Right renal cortex interstitium (tissue), 3 donors: ENCODE measurements at places on chromosomes 2 and 18.

GRCh38 chr18:79543861-79544385 lies 135.7 kb upstream of the CTDP1 start:
- DNase-seq: no peak

GRCh38 chr18:45938488-45938935 lies 28.6 kb downstream of the EPG5 start:
- no peak for DNase-seq

GRCh38 chr2:85804583-85804982 lies 50.8 kb downstream of the ATOH8 start:
- no peak for DNase-seq

- no peak for DNase-seq
These were observed 117.4 kb downstream of the STPG4 start for GRCh38 chr2:47037678-47038077.

GRCh38 chr2:160301420-160301819 lies 101.3 kb upstream of the ITGB6 start:
- no peak for DNase-seq

DNA sequence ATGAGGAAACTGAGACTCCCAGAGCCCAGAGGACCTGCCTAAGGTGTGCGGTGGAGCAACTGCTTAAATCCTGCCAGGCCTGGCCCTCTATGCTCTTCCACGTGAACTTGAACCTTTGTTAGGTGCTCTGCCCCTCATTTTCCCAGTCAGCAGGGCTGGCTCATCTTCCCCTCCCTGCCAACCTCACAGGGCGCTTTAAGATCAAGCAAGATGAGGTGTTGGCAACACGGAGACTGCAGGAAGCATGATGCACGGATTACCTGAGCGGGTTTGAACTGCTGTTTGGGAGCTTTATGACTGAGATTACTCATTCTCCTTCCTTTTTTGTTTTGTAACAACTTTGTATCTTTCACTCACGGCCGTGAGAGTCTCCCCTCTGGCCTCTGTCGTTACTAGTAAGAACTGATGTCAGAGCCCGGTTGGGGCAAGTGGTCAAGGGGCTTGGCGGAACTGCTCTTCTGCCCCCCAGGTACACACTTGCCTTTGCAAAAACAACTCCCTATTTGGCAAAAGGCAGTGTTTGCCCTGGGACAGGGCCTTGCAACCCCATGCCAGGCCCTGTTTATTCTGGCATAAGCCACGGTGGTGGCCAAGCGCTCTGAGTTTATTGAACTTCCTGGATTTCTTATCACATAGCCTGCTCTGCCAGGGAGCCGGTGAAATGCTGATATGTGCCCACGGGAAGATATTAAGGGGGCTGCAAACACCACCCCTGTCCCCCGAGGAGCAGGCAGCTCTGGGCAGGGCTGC lies 127.8 kb downstream of the INHBB start:
- DNase-seq: no peak

DNA sequence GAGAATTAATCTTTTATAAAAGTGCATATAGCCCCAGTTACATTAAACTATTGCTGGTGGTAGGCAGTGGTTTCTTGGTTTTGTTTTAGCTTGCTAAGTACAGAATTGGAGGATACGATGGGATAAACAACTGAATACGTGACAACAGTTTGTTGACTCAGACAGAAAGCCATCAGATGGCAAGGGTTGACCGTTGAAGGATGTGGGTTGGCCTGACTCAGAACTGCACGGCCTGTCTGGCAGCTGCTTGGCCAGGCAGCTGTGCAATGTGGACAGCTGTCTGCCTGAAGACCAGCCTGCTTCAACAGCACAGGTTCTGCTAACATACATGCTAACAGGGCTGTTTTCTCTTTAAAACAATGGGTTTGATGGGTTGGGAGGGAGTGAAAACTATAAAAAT lies 46.6 kb downstream of the PRKRA start:
- no peak for DNase-seq
